ENCODE measurements at places on chromosomes 2 and 18.
A peak's percentile ranks its signal among the peaks of the same experiment; 100 is the strongest.

- DNase-seq: peak; percentile 50
Observed at GRCh38 chr18:111306-112014, 46.9 kb upstream of the USP14 start.

GRCh38 chr2:201264472-201265173 is 4.3 kb downstream of the CASP8 start:
- DNase-seq: no peak

- no peak for DNase-seq
Observed at GRCh38 chr2:64192125-64192479, 47.9 kb upstream of the PELI1 start.

GRCh38 chr18:73099759-73100158 is 232.0 kb upstream of the NETO1 start:
- no peak for DNase-seq

GRCh38 chr18:13524811-13525210 is 201.5 kb downstream of the FAM210A start:
- no peak for DNase-seq
